Activated naive CD8-positive, alpha-beta T cell treated with anti-CD3 and anti-CD28 coated beads, Interleukin-2, amount 50 U/mL, for 16 hours (primary cell): ENCODE measurements at places on chromosomes 4 and X.

DNA sequence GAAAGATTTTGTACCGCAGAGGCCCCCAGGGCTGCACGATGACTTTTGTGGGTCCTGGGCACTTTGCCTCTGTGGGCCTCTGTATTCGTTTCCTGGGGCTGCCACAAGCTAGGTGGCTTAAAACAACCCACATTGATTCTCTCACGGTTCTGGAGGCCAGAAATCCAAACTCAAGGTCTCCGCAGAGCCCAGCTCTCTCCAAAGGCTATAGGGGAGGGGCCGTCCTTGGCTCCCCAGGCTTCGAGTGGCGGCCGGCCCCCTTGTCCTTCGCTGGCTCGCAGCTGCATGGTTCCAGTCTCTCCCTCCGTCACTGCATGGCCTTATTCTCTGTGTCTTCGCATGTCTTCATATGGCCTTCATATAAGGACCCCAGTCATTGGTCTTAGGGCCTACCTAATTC is 241.2 kb downstream of the EVC2 start:
- no peak for DNase-seq

DNA sequence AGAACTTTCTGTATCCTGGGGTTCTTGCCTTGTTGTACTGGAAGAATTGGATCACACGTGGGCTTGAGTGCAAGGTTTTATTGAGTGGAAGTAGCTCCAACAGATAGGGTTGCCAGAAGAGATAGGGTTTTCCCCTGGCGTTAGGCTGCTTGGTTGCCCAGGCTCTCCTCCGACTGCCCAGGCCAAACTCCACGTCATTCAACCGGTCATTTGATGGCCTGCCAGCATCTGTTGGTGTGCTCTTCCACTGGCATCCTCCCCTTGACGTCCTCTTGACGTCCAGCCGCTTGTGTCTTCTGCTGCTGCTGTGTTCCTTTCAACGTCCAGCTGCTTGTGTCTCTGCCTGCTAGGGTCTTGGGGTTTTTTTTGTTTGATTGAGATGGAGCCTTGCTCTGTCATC is 340.3 kb upstream of the ZCCHC13 start:
- DNase-seq, result no peak

DNA sequence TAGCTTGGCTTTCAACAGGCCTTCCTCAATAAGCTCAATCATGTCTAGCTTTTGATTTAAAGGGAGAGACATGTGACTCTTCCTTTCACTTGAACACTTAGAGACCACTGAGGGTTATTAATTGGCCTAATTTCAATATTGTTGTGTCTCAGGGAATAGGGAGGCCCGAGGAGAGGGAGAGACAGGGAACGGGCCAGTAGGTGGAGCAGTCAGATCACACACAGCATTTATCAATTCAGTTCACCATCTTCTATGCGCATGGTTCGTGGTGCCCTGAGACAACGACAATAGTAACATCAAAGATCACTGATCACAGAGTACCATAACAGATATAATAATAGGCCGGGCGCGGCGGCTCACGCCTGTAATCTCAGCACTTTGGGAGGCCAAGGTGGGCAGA is 17.8 kb downstream of the ZNF81 start:
- DNase-seq, result no peak

DNA sequence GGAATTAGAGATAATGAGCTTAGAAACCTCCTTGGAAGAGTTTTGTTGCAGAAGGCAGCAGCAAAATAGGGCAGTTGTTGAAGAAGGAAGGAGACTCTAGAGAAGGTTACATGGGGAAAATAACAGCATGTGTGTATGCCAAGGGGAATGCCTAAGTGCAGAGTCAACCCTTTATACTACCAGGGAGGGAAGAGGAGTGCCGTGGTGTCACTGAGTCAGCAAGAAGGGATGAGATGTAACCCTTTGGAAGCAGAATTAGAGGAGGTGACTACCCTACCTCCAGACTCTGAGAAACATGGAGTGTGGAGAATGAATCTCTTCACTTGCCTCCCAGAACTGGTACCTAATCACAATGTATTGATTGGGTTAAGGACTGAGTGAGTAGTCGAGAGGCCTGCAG is 6.7 kb upstream of the GABRE start:
- no peak for DNase-seq

- no peak for DNase-seq
Measured at GRCh38 chrX:1398431-1399340, 6.8 kb upstream of the SLC25A6 start.

DNA sequence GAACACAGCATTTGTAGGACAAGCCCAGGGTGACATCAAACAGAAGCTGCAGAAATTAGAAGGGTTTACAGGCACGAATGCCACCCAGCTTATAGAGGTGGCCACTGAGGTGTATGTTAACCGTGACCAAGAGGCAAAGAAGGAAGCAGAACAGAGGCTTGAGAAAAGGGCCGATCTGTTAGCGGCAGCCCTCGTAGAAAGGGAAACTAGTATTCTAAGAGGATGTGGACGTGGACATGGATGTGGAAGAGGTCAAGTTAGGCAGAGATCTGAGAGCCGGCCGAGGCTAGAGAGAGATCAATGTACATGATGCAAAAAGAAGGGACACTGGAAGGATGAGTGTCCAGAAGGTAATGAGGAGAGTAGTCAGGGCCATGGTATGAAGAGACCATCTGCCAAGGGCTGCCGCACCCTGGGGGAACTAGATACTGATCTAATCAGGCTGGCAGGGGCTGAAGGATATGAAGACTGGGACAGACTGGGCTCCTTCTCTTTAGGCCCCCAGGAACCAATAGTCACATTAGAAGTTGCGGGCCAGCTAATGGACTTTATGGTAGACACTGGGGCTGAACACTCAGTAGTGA is 27.5 kb downstream of the LIAS start:
- DNase-seq, result no peak

DNA sequence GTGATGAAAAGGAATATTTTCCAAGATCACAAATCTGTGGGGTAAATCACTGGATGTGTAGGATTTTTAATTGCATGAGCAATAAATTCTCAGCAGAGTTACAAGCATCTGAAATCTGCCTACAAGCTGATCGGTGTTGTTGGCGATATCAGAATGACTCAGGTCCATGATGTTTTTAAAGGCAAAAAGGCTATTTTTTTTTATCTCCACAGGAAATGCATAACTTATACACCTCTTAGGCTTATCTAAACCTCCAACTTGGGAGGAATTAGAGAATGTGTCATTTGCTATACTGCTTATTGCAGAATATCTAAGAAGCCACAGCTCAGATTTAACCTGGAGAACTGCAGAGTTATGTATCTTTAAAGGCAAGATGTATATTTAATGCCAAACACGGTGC is 61.6 kb downstream of the KIT start:
- DNase-seq, result no peak

DNA sequence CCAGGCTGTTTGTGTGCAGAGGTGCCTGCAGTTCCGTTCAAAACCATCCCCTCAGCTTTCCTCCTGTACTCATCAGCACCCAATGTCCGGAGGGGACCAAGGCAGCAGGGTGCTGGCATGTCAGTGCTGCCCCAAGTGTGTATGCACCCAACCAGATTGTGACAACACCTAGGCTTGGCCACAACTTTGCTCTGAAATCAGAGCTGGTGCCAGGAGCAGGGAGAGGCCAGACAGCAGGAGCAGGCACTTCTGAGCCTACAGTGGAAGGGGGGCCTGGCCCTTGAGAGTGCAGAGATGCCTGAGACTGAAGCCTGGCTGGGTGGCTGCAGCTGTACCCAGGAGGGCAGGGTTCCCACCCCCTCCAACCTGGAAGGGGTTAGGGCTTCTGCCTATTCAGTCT is 56.5 kb upstream of the RASGEF1B start:
- no peak for DNase-seq

DNA sequence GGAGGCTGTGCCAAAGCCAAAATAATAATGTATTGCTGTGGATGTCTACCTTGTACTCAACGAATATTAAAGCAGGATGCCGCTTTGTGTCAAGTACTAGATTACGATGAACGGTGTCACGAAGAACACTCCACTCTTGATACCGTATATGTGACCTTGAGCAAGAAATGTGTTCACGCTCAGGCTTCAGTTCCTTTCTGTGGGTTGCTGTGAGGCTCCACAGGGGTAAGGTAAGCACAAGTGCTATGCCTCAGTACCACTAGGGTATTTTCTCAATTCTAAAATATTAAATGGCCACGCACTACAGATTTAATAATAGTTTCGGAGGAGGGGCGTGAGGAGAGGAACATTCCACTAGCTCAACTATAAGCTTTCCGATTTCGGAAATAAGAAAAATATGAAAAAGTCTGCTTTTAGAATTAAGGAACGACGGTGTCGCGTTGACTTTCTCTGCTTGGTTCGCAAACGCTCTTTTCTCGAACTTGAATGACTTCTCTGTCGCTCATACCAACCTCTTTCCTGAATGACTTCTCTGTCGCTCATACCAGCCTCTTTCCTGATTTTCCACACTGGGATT is 607 bp upstream of the SCOC start:
- no peak for DNase-seq

GRCh38 chr4:140018931-140019618 is 134.9 kb downstream of the MAML3 start:
- DNase-seq, result no peak

DNA sequence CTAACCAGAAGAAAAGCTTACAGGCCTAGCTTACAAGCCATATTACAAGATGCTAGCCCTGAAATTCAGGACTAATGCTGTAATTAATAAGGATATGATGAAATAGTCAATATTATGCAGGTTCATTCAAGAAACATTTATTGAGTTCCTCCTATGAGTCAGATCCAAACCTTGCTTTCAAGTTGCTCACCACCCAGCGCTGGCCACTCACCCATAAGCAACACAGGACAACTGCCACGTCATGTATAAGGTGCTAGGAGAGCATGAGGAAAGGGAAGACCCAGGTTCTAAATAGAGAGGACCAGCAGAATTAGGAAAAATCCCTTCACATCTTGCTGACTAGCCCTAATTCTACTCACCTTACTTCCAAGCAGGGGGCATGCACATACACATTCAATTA is 23.3 kb downstream of the MAML3 start:
- no peak for DNase-seq

GRCh38 chr4:95272036-95272435 is 276.7 kb downstream of the UNC5C start:
- no peak for DNase-seq

- no peak for DNase-seq
Measured at GRCh38 chr4:112516471-112517066, 589 bp upstream of the NEUROG2 start.

DNA sequence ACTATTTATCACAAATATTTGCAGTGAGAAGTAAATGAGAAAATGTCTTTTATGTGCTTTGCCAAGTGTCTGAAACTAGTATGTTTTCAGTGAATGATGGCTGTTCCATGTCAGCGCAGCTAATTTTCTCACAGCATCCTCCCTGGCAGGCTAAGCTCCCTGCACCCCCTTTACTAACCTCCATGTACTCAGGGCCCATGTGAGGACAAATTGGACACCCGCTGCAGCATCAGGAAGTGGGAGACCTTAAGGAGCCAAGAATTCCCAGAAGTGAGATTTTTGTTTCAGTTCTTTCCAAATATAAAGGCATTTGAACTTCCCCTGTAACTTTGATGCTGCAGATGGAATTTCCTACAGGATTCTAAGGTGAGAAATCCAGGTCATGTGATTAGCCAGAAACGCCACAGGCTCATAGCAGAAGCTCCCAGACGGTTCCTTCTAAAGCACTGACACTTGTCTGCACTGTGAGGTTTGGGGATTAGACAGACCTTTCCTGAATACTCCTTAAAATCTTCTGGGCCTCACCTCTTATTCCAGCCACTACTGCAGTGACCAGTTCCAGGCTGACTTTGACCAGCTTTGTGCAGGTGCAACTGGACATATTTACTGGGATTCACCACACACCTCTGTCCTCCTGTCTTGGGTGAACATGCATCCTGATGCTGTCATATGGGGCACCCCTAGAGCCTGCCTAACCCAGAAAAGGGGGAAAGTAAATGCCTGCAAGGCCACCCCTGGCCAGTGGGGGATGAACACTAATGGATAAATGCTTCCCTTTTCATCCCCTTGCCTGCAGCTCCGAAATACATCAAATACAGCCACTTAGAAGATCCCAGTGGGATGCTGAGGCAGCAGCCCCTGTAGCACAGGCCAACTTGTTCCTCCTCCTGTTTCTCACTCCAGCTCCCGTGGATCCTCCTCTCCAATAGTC is 45.9 kb downstream of the LGI2 start:
- no peak for DNase-seq

DNA sequence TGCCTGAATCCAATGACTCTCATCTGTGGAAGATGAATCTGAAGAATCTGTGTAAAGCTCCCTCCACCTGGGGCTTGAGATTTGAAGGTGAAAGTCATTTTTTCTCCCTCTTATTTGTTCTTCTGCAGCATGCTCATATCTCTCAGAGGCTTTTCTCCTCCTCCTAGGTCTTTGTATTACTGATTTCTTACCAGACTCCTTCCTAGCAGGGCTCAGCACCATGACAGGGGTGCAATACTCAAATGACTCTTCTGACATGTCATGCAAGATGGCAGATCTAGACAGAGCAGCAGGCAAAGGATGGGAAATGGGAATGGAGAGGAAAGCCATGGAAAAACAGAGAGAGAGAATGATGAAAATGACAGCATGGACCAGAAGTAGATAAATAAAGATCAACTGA is 118.3 kb downstream of the TMA16 start:
- no peak for DNase-seq

- no peak for DNase-seq
Measured at GRCh38 chr4:158588777-158589176, 67.1 kb downstream of the RXFP1 start.

- DNase-seq, result no peak
Measured at GRCh38 chrX:153950127-153950526, 5.7 kb upstream of the RENBP start.

DNA sequence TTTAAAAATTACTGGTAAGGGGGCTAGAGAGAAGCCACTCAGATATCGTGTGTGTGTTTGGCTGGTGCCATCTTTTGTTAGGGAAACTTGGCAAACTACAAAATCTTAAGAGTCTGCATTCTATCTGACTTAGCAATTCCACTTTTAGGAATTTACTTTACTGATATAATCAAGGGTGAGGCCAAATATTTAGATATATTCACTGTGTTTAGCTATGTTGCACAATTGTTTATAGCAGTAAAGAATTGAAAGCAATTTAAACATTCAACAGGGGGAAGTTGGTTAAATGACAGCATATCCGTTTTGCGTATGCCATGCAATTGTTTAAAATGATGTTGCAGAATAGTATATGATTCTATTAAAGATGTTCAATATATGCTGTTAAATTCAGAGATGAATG is 6.4 kb upstream of the HERC3 start:
- DNase-seq, result no peak

GRCh38 chr4:123507376-123507775 is 110.8 kb downstream of the SPRY1 start:
- no peak for DNase-seq

- no peak for DNase-seq
Measured at GRCh38 chrX:107726816-107727534, 48.6 kb downstream of the TSC22D3 start.

DNA sequence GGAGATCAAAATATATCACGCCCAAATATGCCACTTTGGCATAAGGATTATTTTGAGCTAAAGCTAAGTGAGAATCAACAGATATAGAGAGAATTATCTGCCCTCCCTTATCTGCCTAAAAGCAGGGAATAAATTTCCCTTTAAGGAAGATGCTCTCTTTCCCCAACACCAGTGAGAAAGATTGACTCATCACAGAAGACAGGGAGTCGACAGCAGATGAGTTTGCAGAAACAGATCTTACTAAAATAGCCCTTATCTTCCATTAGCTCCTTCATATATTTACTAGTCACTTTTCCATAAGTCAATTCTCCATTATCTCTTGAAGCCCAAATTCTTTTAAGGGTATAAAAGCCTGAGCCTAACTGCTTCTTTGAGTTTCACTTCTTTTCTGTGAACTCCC is 156.6 kb downstream of the CAMK2D start:
- no peak for DNase-seq

- no peak for DNase-seq
Measured at GRCh38 chrX:21934414-21934813, 6.1 kb upstream of the SMS start.
